ENCODE measurements at places on chromosomes 3 and 15.

- DNase-seq = no peak
These were observed 1.9 kb downstream of the RTP4 start for GRCh38 chr3:187370051-187370450.

DNA sequence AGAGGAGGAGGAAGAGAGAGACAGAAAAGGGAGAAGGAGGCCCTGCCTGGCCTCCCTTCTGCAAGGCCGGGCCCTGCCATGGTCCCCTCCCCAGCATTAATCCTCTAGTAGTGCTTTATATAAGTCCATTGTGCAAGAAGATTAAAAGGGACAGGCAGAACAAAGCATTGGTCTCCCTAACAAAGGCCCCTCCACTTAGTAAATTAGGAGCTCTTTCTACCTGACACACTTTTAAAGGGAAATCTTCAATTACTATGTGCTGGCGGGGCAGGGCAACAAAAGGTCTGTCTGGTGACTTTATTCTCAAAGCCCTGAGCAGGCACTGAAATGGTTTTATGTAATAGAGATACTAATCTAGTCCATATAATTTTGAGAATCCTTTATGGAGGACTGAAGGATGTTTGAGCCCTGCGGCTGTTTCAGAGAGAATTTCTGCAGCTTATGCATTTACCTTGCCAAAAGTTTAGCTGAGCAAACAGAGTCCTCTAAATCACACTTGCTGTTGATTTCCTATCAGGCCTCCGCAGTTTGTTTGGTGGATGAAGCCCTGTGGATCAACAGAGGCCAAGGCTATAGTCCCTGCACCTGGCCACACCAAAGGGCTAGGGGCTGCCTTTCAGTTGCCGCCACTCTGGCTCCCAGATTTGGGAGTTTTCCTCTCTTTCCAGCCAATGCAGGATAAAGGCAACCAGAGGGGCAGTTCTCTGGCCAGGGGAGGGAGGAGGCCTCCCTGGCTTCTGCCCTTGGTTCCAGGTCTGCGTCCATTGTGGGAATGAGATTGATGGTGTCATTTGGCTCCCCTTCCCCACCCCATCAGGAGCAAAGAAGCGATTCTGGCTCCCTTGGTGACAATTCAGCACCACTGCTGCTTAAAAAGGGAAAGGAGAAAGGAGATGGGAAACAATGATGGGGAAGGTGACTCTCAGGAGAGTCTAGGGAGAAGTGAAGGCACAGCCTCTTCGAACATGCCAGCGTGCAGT lies 148.0 kb downstream of the MEGF11 start:
- no peak for DNase-seq

DNA sequence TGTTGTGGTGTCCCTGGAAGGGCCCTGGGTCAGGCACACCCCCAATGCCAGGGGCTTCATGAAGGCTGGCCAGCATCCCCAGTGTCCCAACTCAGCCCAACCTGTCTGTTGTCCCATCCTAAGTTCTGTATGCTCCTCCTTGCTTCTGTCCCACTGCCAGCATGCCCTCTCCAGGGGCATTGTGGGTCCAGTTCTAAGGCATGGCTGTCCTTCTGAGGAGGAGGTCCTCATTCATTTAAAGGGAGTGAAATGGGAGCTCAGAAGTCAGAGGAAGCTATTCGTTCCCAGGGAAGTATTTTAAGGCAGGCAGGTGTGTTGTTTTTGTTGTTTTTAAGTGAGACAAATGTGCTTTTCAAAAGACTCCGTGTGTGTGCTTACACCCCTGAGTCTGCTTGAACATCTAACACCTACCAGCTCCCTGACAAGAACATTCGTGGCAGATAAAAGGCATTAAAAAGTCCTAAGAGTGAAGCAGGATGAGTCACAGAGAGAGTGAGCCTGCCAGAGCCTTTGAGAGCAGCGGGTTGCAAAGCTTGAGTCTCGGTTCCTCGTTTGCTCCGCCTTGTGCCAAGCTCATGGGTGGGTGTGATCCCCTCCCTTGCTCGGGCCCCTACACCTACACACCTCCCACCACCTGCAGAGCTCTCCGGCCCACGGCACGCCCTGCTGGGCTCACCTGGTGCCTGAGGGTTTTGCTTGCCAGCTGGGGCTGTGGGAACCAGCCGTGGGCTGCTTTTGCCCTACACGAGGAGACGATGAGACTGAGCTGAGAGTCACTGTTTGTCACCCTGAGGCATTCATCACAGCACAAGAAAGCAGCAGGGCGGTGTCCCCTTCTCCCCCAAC lies 183.4 kb upstream of the TOPAZ1 start:
- DNase-seq = no peak

- no peak for DNase-seq
These were observed 32.5 kb upstream of the SIN3A start for GRCh38 chr15:75483961-75484360.

- no peak for DNase-seq
These were observed 461.9 kb upstream of the ONECUT1 start for GRCh38 chr15:53251996-53252395.

DNA sequence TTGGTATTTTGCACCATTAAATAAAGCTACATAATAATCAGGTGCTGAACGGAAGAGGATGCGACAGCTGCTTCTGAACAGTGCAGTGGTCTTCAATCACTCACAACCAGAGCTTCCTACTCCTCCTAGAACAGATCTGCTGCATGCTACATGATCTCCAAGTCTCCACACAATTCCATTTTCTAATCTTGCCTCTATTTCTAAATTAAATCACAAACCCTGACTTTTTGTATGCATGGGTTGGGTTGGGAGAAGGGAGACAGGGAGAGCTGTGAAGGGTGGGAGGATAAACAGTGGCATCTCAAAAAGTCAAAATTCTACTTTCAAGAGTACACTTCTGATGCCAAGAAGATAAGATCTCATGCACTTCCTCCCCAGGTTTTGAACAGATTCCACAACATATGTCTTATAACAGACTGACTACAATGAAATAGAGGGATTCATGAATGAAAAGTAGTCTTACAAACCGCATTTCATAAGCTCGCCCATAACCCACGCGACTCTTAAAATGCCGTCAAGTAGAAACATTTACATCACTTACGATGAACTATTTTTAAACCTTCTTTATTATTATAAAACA lies 57.2 kb downstream of the CHSY1 start:
- no peak for DNase-seq

All from effector memory CD4-positive, alpha-beta T cell (primary cell).